ENCODE measurements at places on chromosomes 6 and 20.

GRCh38 chr6:27777614-27778355, 134.4 kb downstream of the OR2B2 start:
- no peak for DNase-seq

DNA sequence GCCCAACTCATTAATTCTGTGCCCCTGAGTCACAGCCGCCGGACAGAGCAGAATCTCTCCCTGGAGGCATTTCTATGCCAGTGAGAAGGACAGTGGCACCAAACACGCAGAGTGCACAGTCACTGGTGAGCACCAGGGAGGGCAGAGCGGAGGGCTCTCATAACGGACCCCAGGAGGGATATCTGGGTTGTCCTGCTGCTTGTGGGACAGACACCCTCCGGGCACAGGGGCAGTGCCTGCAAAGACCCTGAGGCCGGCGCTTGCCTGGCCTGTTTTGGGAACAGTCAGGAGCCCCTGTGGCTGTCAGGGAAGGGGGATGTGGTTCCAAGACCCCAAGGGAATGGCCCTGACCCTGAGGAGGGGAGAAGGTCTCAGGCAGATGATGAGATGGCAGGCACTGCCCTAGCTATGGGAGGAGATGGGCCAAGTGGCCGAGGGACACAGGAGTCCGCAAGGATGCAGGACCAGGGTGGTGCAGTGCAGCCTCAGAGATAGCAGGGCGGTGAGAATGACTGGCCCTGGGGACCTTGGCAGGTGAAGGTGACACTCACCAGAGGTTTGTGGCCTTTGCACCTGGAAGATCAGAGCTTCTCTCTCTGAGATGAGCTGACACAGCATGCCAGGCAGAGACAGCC, 270.8 kb downstream of the SMOC2 start:
- DNase-seq, result no peak

DNA sequence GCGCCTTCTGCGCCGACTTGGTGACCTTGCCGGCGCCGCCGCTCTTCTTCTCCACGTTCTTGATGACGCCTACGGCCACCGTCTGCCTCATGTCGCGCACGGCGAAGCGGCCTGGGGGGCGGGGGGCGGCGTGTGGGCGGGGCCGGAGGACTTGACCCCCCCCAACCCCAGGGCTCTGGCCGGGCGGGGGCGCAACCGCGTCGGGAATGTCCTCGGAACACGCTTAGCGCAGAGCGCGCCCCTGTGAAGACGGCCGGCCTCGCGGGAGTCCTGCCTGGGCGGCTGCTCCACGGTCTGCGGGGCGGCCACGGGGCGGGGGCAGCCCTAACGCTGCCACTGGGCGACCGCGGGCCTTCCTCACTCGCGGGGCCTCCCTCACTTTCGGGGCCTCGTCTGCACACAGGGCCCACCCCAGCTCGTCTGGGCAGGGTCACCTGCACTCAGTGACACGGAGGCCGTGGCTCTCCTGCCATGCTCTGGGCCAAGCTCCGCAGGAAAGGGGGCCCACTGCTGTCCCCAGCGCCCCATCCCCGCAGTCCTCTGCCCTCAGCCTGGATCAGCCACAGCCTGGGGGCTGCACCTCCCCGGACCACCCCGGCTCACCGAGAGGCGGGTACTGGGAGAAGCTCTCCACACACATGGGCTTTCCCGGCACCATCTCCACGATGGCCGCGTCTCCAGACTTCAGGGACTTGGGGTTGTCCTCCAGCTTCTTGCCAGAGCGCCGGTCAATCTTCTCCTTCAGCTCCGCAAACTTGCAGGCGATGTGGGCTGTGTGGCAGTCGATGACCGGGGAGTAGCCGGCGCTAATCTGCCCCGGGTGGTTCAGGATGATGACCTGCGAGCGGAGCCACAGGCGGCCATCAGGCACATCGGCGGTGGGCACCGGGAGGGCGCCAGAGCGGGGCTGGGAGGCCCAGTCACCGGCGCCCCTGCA, 10.3 kb downstream of the EEF1A2 start:
- no peak for DNase-seq

GRCh38 chr6:26092443-26092842, 5.2 kb downstream of the HFE start:
- DNase-seq, result no peak

GRCh38 chr6:154318721-154319120, 37.9 kb downstream of the IPCEF1 start:
- DNase-seq, result no peak

GRCh38 chr6:16721977-16722376, 39.3 kb downstream of the ATXN1 start:
- DNase-seq, result no peak

DNA sequence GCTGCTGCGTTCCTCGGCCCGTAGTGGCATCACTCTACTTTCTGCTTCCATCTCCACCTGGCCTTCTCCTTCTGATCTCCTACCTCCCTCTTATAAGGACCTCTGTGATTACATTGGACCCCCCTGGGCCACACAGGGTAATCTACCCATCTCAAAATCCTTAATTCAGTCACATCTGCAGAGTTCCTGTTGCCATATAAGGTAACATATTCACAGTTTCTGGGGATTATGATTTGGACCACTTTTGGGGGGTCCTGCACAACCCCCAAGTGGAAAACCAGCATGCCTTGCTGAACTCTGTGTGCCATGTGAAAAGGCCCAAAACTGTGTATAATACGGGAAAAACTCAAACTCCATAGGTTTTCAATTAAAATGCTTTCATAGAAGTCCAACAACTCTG, 51.1 kb downstream of the LY86 start:
- no peak for DNase-seq

DNA sequence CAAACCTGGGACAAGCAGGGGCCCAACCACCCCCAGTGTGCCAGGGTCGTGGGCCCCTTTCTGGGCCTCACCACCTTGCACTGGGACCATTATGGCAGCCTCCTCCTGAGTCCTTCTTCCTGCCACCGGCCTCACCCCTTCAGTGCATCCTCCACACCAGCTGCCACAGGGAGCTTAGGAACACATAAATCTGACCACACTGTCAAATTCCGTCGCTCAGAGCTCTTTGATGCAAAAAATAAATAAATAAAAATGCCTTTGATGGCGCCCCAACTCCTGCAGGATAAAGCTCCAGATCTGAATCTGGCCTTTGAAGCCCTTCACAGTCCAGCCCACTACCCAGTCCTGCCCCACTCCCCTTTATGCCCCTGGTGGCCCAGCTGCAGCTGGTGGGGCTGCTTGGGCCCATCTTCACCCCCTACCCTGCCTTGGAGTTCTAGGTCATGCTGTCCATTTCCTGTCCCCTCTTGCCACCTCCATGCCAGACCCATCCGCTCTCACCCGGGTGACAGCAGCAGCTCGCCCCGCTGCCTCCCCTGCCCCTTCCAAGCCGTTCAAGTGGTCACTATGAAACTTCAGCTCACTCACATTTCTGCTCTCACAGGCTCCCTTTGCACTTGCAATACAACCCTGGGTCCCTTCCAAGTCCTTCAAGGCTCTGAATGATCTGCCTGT, 16.0 kb downstream of the MYH7B start:
- DNase-seq, result no peak

- no peak for DNase-seq
Observed at GRCh38 chr6:155954149-155954548, 498.5 kb upstream of the NOX3 start.

DNA sequence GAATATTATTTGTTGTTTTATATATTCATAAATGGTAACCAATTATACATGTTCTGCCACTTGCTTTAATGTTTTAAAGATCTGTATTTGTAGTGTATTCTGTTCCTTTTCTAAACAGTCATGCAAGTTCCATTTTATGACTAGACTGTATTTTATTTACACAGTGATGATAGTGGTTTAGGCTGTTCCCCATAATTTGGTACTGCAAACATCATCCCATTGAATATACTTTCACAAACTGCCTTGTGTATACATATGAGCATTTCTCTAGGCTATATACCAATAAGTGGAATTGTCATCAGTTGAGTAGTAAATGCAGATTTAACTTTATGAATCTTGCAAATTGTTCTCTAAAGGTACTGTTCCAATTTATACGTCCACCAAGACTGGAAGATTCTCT, 738.0 kb downstream of the EPHA7 start:
- DNase-seq, result no peak

DNA sequence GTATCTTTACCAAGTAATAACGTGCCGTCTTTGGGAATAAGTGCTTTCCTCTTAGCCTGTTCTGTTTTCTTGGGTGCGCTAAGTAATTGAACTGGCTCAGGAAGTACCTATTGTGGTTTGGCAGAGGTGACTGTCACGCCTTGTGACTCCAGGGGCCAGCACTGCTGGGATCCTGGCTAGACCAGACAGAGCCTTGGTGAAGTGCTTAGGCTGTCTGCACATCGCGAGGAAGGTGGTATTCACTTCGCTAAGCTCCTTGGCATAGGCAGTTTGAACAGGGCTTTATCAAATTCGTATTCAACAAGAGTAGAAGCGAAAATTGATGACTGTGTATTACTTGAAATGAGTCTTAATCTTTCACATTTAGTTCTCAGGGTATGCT, 17.6 kb downstream of the PRDM1 start:
- no peak for DNase-seq

DNA sequence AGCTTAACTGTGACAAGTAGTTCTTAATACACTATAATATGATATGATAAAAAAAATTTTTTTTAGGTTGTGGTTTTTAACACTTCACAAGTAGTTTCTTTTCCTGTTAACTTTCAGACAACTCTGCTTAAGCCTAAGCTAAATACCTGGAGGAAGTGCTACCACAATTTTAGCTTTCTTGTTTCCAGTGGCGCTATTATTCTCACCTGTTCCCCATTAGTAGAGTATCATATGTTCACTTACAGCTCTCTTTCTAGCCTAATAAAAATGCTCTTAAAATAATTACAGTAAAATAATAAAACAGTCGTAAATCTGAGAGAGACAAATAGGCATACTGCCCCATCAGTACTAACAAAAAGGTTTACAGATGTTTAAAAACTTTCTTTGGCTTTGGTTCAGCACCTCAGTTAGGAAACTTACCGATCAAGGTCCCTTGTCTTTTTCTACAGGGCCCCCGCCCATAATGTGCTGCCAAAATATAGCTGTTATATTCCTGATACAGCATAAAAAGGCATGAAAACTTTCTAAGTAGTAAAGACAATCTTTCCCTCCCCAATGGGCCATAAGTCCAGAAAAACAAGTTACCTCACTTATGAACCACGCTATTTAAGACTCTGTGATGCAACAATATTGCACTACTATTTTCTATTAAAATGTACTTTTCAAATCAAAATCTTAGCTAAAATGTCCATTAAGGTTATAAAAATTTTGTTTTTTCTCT, 57.9 kb downstream of the SESN1 start:
- DNase-seq, result no peak

DNA sequence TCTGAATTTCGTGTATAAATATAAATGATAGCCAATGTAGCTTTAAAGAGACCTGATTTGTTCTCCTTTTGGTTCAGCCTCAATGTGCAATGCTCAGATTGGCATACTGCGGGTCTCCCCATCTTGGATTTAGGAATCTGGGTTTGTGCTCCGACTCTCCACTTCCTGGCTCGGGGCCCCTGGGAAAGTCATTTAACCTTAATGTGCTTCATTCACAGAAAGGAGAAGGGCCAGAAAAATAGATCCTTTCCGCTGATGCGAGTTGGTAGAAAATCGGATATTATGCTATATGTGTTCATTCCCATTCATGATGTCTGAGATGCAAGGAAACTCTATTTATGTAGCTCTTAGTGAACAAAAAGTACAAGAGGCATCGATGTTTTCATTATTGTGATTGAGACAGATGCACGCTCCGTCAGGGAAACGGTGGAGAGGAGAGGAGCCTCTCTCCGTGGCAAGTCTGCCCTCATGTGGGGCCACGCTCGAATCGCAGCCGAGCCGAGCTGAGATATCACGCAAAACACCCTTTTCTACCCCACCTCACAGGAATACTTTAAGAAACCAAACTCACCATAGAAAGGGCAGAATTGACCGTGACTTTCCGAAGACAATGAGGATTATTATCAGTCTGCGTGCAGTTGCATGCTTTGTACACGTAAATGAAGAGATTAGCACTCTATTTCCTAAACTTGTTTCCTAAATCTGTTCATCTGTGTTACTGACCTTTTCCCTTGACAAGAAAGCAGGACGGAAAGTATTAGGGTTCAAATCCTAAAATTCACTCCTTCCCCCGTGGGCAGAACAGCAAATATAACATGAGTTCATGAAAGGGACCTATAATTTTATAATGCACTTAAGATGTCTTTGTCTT, 136.6 kb downstream of the COL9A1 start:
- DNase-seq, result no peak

- DNase-seq, result no peak
Observed at GRCh38 chr6:20441921-20442320, 40.2 kb downstream of the E2F3 start.

DNA sequence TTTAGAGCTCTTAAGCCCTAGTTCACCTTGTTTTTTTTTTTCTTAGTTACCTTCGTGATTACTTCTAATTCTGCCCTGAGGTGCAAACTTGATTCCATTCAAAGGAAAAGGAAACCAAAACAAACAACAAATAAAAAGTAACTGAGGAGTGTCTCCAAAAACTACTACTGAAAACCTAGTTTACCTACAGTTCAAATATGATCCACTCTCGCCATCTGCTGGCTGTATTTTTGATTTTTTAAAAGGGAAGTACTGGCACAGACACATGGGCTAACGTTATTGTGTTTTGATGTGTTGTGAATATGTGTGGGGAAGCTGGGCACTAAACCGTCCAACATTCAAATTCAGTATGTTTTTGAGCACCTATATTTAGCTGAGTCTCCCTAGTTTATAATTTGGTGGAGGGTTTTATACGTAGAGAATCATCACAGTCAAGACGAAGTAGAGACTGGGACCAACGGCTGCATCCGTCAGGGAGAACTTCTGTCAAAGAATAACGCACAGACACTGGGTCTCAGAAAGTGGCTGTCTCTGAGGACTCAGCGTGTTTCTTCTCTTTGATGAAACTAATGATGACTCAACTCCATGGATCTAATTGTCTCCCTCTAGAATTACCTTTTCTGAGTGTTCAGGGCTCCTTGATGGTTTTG, 373.5 kb upstream of the BTBD3 start:
- peak; percentile 34 for DNase-seq

- no peak for DNase-seq
Observed at GRCh38 chr6:105014448-105014847, 57.5 kb downstream of the LIN28B start.

GRCh38 chr6:30965140-30965601, 18.3 kb upstream of the MUC21 start:
- DNase-seq, result no peak

DNA sequence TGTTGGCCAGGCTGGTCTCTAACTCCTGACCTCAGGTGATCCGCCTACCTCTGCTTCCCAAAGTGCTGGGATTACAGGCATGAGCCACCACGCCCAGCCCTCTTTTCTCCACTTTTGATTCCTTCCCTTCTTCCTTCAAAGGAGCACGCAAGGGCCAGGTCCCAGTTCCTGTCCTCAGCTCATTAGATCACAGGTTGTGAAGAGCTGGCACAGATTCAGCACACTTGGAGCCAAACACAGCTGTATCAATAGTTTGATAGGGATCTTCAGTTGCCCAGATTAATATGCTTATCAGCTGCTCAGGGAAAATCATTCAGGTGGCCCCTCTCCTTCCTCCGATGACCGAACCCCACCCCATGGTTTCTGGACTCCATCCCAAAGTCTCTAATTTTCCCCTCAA, 14.4 kb upstream of the SLC22A23 start:
- DNase-seq, result no peak

DNA sequence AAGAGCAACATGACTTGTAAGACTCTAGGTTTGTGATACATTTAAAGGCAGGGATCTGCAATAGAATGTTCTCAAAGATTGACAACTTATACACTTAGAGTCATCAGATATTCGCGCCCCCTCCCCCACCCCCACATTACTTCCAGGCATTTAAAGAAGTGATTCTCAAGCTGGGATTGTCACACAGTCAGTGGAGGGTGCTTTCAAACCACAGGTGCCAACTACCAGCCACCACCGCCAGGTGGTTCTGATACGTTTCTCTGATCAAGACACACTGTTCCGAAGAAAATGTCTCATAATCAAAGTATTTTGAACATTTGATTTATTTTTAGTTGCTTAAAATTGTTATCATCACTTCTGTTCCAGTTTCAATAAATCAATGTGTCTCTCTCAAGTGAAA, 357.5 kb downstream of the ESR1 start:
- DNase-seq, result no peak
